ENCODE measurements at places on chromosomes 1 and 21.

GRCh38 chr1:220483700-220484099 lies 44.2 kb upstream of the MARK1 start:
- DNase-seq, result no peak

DNA sequence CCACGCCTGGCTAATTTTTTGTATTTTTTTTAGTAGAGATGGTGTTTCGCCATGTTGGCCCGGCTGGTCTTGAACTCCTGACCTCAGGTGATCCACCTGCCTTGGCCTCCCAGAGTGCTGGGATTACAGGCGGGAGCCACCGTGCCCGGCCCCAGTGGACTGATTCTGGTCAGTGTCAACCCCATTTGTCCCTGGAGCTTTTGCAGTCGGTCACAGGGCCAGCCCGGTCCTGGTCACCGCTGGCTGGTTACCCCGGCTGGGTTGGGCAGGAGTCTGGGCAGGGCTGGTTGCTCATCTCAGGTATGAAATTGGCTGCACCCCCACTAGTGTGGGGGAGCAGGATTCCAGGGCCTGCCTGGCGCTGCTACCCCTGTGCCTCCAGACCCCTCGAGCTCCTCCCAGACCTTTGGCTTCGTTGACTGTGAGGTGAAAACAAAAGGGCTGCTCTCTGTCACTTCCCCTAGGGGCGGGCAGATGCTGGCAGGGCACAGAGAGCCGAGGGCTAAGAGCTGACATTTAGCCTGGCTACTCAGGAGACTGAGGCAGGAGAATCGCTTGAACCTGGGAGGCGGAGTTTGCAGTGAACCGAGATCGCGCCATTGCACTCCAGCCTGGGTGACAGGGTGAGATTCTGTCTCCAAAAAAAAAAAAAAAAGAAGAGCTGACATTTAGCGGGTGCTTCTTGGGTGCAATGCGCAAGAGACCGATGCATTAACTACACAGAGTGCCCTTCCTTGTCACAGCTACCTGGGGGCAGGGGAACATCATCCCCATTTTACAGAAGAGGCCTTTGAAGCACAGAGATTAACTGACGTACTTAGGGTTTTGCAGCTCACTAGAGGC lies 10.6 kb downstream of the TNFRSF1B start:
- DNase-seq, result no peak

DNA sequence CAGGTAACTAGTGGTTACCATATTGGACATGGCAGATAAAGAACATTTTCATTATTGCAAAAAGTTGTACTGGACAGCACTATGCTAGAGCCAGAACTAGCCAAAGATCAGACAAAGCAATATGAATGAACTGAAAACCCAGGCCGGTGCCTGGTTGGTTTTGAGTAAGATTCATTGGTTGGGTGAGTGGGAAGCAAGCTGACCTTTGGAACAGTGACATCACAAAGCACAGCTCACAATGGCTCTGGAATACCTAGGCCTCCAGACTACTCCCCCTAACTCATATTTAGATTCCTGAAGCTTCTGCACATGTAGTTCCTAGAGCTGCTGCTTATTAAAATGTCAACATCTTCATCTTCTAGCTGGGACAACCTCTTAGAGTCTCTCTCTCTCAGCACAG lies at the start of gene TMCO2:
TMCO2 (plus strand) TSS at position 283 of the 400 bp plus-strand sequence; CDS start at position 340, 57 bp downstream.
- DNase-seq, result no peak

DNA sequence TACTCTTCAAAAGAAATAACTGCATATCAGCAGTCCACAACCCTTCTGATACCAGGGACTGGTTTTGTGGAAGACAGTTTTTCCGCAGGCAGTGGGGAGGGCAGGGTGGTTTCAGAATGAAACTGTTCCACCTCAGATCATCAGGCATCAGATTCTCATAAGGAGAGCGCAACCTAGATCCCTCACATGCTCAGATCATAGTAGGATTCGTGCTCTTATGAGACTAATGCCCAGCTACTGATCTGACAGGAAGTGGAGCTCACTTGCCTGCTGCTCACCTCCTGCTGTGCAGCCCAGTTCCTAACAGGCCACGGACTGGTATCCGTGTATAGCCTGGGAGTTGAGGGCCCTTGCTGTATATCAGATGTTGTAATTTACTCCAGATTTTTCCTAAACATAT lies 11.5 kb downstream of the RO60 start:
- no peak for DNase-seq

DNA sequence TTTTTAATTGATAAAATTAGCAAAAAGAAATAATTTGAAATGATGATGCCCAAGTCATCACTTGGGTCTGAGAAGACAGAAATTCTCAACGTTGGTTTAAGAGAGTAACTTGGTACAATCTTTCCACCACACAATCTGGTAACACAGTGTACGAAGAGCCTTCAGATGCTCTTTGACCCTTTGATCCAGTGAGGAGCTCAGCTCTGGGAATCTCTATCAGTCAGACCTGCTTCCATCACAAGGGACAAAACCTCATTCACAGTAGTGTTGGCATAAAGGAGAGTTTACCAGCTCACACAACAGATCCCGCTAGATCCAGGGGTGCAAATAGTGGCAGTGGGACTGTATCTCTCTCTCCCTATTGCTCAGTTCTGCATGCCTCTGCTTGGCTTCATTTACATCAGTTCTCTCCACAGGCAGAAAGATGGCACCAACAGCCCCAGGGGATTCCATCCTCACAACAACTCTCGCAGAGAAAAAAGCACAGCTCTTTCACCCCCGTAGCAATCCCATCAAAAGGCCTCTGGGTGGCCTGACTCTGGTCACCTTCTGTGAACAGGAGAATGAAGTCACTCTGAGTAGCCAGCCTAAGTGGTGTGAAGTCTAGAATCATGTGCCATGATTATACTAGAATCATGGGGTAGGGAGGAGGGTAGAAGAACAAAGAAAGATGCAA lies 119.7 kb downstream of the ZNF281 start:
- peak; percentile 11 for DNase-seq

GRCh38 chr1:183180218-183180617 lies 5.8 kb upstream of the LAMC2 start:
- DNase-seq, result no peak

- no peak for DNase-seq
Observed at GRCh38 chr1:160411271-160412027, 11.1 kb downstream of the VANGL2 start.

- DNase-seq, result no peak
Observed at GRCh38 chr1:205975387-205975998, 27.7 kb downstream of the RAB7B start.

DNA sequence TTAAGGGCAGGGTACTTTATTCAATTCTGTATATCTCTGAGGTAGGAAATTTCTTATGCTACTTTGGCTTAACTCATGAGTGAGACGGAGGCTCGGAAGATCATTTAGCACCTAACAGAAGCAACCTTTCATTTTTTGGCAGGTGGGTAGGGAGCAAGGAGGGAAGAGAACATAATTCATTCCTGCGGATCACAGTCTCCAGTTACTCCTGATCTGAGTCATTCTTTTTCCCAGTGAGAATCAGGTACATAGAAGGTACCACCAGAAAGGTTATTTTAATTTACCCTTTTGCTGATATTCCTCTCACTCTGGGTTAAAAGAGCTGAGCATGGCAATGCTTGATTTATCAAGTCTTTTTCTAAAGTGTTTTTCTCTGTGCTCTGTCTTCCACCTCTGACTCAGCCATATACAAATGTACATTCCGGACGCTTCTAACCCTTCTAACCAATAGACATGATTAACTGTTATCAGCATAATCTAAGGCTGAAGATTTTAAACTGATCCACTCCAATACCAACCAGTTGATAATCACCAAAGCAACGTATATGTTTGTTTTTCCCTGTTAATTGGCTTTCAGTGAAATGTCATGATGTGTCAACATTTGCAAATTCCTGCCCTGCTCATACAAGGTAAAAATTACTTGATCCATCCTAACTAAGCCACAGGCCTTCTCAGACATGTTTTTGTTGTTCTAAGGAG lies 271.7 kb downstream of the DUSP10 start:
- no peak for DNase-seq

DNA sequence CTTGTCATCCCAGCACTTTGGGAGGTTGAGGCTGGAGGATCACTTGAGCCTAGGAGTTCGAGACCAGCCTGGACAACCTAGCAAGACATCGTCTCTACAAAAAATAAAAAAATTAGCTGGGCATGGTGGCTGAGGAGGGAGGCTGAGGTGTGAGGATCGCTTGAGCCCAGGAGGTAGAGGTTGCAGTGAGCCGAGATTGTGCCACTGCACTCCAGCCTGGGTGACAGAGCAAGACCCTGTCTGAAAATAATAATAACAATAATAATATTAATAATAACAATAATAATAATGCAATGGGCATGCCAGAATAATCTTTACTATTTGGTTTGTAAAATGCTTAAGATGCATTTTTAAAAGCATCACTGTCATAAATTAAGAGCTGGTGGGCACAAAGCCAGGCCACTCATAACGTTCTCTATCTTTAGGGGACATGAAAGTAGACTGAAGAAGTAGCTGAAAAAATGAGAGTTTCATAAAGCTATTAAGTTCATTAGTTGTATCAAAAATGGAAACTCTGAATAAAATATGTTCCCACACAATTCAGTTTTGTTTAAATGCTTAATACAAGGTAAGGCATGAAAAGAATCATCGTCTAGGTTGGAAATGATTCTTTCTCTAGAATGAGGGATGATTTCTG lies 51.6 kb upstream of the ITPKB start:
- DNase-seq, result no peak
